CD4-positive, alpha-beta T cell treated with Interleukin-2 at 100 ng/mL for 4 hours (primary cell): ENCODE measurements at places on chromosomes 12 and 14.

DNA sequence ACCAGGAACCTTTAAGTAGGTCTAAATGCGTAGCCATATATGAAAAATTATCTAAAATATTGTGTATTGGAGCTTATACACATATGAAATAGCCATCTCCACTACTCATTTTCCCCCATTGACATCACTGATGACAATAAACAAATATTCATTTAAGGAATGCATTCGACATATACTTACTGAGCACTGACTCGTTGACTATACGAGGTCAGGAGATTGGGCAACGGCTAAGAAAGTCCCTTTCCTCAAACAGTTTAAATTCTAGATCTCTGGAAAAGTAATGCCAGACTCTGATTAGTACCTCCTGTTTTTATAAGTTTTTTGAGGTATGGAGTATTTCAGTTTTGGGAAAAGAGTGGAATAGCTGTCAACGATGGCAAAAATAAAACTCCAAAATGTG lies 139.4 kb upstream of the DIO2 start:
- DNase-seq, result no peak

DNA sequence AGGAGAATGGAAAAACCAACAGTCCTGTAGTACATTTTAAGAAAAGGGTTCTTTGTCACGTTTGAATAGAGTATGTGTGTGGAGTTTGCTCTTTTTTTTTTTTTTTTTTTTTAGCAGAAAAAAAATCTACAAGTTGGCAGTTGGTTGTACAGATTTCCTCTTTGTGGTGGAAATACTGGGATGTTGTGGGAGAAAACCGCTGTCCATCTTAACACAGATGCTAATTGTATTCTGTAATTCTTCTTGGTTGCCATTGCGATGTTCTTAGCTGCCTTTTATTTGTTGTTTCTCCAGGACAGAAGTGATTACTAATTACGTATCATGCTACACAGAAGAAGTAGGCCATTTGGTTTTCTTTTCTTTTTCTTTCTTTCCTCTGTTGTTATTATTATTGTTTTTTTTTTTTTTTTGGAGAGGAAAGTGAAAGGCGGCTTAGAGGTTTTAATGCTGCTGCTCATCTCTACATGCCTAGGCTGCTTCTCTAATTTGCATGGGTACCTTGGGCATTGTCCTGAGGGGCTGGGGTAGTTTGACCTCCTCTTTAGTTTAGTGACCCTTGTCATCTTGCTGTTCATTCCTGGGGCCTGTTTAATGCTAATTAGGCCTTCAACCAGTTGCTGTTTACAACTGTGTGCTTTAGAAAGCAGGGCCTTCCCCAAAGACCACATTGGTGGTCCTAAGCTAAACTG lies 94.7 kb downstream of the TMTC2 start:
- no peak for DNase-seq

- DNase-seq, result no peak
Observed at GRCh38 chr12:111337371-111337770, 31.5 kb downstream of the PHETA1 start.

- DNase-seq, result no peak
Observed at GRCh38 chr12:82314406-82314892, 43.7 kb downstream of the CCDC59 start.

- DNase-seq, result no peak
Observed at GRCh38 chr12:46442738-46443137, 70.2 kb upstream of the SLC38A2 start.

DNA sequence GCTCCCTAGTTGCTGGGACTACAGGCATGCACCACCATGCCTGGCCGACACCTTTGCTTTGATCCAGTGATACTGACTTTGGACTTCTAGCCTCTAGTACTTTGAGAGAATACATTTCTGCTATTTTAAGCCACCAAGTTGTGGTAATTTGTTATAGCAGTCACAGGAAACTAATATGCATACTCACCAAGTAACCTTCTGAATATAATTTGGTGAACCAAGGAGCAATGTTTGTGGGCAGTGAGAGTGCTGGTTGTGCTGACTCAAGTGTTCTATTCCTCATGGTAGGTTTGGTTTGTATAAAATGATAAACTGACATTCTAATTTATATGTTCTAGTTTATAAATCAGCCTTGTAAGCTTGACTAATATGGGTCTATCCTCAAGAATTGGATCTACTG lies 42.4 kb upstream of the MMP19 start:
- no peak for DNase-seq

- no peak for DNase-seq
Observed at GRCh38 chr12:51592034-51592705, 1.1 kb downstream of the SCN8A start.

DNA sequence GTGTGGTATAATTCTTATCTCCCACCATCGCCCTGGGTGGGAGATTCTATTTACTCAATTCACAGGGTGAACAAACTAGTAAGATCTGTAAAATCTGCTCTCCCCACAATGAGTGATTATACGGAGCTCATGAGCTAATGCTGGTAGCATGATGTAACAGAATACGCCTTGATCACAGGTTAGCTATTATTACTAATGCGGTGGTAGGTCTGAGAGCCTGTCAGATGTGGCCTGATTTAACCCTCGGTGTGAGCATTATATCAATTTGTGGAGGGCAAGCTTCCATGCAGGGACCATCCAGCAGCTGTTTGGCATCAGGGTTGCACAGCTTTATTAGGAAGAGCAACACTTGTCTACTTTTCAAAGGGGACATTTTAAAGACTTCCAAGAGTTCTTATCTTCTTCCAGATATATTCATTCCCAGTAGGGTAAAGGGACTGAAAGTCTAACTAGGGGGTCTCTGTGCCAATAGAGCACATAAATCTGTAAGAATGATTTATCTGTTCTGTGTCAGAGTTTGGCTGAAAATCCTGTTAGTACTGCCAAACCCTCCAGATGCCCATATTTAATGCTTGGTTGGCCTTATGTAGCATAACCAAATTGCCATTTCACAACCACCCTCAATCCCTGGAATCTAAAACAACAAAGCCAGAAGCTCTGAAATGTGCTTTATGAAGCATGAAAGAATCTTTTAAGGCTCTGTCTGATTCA lies 18.7 kb downstream of the TSHR start:
- DNase-seq, result peak; percentile 28

GRCh38 chr12:3947781-3948180 lies 74.6 kb upstream of the PARP11 start:
- peak; percentile 68 for DNase-seq

DNA sequence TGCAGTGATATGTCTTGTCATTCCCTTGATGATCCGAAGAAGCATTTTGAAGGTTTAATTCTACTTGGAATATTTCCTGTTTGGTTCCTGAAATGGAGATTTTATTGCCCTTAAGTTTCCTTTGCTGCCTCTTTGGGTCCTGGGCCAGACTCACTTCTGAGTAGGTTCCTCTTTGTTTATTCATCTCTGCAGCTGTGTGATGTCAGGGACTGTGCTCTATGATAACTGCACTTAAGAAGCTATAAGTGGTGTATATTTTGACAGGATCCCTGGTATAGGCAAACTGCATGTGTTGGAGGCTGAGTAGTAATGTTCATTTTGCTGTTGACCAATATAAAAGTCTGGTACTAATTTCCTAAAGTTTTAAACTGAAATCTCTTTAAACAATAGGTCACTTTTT lies at the start of gene KLRC4:
KLRC4 (minus strand) TSS at position 366 of the 400 bp plus-strand sequence; CDS start at position 184, 182 bp downstream.
- DNase-seq, result peak; percentile 48

- no peak for DNase-seq
Observed at GRCh38 chr12:119222222-119222951, 43.7 kb downstream of the HSPB8 start.

GRCh38 chr12:56626701-56627100 lies 3.4 kb downstream of the BAZ2A start:
- no peak for DNase-seq

DNA sequence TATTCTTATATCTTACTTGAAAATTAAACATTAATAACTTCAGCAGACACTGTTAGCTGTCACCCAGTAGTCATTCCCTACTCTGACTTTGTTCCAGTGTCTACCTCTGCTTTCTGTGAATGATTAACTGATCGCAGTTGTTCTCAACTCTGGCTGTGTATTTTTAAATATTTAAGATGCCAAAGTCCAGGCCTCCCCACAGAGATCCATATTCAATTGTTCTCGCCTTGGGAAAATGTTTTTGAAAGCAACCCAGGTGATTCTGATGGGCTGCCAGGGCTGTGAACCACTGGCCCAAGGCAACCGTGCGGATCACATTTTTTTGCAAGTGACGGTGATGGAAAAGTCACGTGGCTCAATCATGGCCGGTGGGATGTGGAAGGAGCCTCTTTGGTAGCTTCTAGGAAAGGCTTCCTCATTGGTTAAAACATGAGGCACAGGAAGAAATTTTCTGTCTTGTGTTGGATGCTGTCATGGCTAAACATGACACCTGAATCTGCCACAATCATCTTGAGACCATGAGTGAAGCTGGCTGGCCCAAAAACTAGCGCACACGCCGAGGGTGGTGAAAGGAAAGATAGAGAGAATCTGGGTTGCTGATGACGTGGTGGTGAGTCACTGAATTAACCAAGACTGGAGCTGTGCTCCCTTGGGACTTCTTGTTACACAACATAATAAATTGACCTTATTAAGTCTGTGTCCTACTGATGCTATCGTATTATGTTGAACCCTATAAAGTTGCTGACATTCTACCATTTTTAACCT lies 37.2 kb downstream of the RDH12 start:
- DNase-seq, result peak; percentile 8

DNA sequence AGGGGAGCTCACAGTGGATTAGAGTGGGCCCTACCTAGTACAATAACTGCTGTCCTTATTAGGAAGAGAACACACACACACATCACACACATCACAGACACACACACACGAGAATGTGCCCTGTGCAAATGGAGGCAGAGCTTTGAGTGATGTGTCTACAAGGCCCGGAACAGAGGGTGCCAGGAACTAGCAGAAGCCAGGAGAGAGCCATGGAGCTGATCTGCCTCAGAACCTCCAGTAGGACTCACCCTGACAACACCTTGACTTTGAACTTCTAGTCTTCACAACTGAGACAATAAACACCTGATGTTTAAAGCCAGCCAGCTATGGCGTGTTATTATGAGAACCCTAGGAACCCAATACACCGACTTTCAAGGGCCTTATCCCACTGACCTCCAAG lies 29.7 kb upstream of the FKBP4 start:
- DNase-seq, result no peak

DNA sequence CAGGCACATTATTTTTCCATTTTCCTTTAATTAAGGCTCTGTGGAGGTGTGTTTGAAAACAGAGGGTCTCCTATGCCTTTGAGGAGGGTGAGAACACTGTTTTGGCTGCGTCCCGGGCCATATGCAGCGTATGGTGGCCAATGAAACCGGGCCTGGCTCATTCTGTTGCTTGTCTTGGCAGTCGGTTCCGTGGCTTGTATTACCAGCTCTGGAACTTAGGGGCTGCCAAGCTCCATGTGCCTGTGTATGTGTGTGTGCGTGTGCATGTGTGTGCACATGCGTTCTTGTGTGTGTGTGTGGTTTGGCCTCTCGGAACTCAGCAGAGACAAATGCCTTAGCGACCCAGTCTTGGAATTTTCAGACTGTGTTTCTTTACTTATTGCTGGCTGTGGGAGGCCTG lies 2.7 kb downstream of the JDP2 start:
- no peak for DNase-seq

- DNase-seq, result no peak
Observed at GRCh38 chr14:77955816-77956484, 156.0 kb downstream of the ADCK1 start.

DNA sequence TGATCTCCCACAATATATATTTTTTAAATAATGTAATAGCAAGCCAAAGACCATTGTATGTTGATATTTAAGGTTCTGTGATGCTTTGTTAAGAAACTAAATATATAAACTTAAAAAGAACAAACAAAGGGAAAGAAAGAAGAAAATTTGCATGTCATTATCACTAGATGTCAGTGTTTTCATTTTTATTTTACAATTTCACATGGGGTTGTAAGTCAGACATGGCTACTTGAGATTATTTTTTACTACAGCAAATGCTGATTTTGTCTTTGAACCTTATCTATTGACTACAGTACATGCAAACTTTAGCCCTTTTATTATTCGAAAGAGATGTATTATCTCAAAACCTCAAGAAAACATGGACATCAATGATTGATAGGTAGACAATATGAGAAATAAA lies 36.1 kb downstream of the SLCO1C1 start:
- DNase-seq, result no peak

DNA sequence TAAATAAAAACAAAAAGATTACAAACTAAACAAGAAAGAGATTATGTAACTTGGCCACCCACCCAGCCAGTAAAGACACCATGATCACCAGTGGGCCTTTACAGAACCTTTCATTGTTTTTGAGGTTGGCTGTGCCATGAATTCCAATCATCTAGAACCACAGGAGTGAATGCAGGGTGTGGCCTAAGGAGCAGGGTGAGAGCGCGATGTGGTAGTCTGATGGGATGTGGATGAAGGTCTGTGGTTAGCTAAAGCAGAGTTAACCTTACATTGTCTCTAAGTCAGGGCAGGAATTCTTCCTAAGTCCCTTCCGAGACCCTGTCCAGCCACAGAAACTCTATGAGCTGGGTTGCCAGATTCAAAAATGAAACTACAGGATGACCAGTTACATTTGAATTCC lies 54.0 kb upstream of the CDKN3 start:
- DNase-seq, result no peak

GRCh38 chr14:49640540-49641417 lies 5.7 kb upstream of the DNAAF2 start:
- DNase-seq, result no peak

DNA sequence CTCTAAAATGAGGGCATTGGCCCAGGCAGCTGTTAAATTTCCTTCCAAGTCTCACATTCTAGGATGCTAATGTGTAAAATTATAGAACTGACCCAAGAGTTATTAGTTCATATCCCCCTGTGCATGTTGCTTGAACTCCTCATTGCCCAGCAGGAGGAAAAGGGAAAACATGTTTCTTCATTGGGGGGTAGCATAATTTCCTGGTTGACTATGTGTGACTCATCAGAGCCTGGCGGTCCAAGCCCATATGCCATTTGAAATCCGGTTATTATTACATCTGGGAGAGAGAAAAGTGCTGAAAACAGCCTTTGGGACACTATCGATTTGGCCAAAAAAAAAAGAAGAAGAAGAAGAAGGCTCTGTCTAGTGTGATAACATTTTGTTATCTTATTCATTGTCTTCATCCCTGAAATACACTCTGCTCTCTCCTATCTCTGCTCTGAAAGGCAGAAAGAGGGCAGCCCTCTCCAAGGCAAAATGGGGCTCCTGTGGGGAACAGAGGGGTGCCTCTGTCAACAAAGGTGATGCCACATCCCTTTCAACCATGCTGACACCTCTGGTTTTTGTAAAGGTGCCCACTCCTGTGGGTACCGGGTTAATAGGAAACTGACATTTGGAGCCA lies 114.2 kb downstream of the DAD1 start:
- DNase-seq, result no peak
